ENCODE measurements at places on chromosomes 11 and 22.

- no peak for DNase-seq
Observed at GRCh38 chr11:57942808-57943207, 80.9 kb upstream of the OR9Q1 start.

GRCh38 chr11:70751142-70751734 lies 352.9 kb downstream of the CTTN start:
- no peak for DNase-seq

GRCh38 chr22:50672471-50673230 lies at the start of gene SHANK3:
SHANK3 (plus strand) TSS chr22:50672823.
- DNase-seq, result no peak

DNA sequence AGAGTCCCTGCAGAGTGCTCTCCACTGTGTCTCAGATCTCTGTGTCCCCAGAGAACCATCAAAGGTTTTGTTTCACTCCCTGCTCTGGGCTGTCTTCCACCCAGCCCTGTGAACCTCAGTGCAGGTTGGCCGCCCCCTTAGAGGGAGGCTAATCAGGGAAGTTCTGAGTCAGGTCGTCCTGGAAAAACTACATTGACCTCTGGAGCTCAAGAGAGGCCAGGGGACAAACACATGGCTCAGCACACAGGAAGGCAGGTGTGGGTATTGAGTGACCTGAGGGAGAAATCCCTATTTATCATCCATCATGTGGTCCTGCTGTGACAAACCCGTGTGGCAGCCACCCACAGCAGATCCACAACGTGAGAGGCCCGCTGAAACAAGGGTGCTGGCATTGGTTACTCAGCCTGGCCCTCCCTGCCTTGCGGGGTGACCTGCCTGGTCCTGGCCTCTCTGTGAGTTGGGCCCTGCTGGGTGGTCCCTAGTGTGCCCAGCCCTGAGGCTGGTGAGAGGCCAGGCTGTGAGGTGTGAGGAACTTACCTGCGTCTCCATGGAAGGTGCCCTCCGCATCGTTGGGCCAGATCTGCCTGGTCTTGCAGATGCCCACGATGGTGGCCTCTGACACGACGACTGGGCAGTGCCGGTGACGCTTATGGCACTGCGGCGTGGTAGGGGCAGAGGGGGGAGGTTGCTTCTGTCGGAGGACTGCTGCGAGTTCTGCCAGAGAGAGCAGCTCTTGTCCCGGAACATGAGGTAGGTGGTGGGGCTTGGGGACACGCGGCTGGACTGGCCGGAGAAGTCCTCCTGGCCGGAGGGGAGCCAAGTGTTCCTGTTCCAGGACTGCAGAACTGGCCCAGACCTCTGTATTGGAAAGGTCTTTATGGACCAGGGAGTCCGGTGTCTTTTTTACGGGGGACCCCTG lies 669 bp upstream of the BCR start:
- DNase-seq, result peak; percentile 10

GRCh38 chr22:26314656-26315055 lies 114.4 kb upstream of the ASPHD2 start:
- DNase-seq, result no peak

DNA sequence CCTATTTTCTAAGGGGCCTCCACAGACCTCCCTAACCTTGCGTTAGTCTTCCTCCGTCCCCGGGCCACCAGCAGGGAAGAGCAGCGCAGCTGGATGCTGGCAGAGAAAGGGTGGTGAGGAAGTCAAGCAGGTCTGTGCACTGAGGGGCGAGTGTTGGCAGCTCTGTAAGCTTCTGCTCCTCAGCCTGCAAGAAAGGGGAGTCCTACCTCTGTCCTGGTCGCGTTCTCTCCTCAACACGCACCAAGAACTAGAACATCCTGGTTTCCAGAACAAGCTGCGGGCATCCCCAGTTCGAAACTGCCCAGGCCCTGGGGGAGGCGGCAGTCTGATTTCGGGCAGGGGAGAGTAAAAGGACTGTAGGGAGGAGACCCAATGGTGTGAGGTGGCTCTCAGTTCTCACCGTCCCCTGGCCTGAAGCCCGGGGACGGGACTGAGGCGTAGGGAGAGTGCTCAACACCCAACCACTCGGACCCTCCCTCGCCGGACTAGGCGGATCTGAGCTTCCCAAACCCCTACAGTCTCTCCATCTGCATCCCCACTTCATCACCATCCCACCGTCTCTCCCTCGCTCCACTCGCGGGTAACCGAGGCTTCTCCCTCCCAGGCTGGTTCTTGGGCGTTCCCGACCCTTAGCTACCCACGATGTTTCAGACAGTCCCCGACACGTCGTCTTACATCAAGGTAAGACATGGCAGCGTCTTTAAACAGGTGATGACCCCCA lies 7.7 kb upstream of the FLI1 start:
- no peak for DNase-seq

- DNase-seq, result no peak
Observed at GRCh38 chr11:117613521-117613920, 183.5 kb downstream of the DSCAML1 start.

DNA sequence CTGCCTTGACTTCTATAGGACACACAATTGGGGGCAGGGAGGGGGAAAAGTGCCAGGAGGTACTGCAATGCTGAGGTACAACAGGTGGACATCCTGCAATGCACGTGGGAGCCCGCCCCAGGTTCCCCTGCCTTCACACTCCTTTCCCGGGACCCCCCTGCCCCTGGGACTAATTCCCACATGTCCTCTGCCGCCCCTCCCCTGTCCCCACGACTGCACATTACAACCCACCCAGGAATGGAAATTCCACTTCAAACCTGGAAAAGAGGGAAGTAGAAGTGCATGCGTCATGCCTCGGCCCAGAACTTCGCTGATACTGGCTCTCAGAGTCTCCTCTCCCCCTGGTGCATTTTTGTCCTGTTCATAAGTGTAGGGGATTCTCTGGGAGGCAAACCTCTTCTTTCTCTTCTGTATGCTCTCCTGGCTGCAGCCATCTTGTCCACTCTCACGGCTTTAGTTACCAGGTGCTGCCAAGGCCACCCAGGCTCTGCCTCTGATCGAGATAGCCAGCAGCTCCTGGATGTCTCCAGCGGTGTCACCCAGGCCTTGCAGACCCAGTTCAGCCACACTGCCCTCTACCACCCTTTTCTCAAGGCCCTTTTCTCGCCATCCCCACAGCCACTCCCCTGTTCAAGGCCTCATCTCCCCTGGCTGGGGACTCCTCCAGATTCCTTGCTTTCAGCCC lies 43.7 kb downstream of the GDPD5 start:
- DNase-seq, result no peak

DNA sequence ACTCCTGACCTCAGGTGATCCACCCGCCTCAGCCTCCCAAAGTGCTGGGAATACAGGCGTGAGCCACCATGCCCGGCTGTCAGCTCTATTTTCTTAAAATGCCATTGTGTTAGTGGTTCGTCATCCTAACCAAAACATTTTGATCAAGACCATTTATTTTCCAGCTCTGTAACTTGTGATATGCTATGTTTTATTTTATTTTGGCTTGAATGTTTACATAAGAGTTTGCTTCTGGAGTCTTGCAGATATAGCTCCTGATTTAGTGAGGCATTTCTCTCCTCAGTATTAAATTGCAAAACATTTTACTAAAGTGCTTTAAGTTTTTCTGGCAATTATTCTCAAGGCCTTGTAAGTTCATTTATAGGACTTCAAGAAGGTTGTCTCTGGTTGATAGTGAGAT lies 4.4 kb downstream of the EP300 start:
- no peak for DNase-seq

- no peak for DNase-seq
Observed at GRCh38 chr11:569158-569885, 6.9 kb upstream of the PHRF1 start.

DNA sequence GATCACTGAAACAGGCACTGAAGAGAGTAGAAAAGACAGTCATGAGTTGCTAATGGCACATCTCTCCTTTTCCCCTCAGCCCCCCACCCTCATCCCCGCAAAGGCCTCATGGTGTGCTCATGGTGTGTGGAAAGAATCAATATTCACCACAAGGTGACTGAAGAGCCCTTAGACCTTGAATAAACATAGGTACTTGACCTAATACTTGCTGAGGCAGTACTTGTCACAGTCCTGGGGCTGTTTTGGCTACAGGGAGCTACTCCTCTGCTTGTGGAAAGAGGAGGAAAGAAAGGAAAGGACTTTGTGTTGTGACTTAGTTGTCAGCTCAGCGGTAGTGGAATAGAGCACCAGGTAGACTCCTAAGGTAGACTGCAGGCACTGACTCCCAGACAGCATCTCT lies 537.8 kb upstream of the CCDC179 start:
- DNase-seq, result no peak

- DNase-seq, result no peak
Observed at GRCh38 chr11:9386901-9387300, 2.4 kb downstream of the IPO7 start.

- no peak for DNase-seq
Observed at GRCh38 chr22:27843441-27843840, 41.9 kb upstream of the MN1 start.

- DNase-seq, result no peak
Observed at GRCh38 chr11:92083123-92083522, 141.5 kb upstream of the FAT3 start.

GRCh38 chr22:19745155-19746101 lies 15.2 kb upstream of the TBX1 start:
- no peak for DNase-seq

DNA sequence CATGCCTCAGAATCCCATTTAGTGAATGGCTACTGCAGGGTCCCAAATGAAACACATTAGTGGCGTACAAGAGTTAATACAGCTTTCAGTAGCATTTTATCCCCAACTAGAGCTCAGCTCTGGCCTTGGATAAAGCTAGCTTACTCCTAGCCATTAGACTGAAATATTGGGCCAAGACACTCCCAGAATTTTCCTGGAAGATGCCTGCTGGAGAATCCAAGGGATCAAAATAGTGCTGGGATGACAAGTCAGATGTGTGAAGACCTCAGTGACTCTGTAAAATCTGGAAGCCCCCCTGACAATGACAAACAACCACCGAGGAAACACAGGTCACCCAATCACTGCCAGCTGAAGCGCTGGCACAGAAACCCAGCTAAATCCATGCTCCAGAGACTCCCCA lies 303.1 kb upstream of the SORL1-AS1 start:
- DNase-seq, result no peak

DNA sequence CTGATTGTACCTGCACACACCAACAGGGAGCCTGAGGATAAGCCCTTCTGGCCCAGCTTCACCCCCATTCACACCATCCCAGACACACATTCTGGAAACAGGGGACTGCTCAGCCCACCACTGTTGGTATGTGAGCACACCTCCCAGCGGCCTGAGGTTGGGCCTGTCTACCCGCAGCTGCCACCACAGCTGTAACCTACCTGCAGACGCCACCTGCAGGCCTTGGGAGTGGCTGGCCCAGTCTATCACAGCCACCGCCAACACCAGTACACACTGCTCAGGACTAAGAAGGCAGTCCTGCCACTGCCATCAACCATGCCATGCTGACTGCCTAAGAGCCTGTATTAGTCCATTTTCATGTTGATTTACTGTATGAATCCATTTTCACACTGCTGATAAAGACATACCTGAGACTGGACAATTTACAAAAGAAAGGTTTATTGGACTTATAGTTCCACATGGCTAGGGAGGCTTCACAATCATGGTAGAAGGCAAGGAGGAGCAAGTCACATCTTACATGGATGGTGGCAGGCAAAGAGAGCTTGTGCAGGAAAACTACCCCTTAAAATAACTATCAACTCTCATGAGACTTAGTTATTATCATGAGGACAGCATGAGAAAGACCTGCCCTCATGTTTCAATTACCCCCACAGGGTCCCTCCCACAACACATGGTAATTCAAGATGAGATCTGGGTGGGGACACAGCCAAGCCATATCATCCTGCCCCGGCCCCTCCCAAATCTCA lies 30.6 kb downstream of the RSF1 start:
- DNase-seq, result no peak

GRCh38 chr22:48282804-48283203 lies 1520.4 kb downstream of the TBC1D22A start:
- no peak for DNase-seq

GRCh38 chr11:19071255-19071654 lies 10.7 kb upstream of the MRGPRX2 start:
- peak; percentile 77 for DNase-seq

GRCh38 chr22:32994898-32995297 lies 63.3 kb downstream of the SYN3 start:
- no peak for DNase-seq

GRCh38 chr22:32237906-32238305 lies 17.2 kb downstream of the SLC5A4 start:
- no peak for DNase-seq

GRCh38 chr22:50299785-50300619 lies 7.4 kb downstream of the PLXNB2 start:
- no peak for DNase-seq

DNA sequence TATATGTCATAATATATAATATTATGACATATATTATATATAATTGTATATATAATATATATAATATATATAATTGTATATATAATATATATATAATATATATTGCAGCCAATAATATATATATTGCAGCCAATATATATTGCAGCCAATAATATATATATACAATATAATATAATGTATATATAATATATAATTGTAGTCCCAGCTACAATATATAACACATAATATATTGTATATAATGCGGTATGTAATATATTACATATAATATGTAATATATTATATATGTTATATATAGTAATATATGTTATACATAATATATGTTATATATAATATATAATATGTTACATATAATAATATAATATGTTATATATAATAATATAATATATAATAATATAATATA lies 5.8 kb upstream of the CELF1 start:
- no peak for DNase-seq

DNA sequence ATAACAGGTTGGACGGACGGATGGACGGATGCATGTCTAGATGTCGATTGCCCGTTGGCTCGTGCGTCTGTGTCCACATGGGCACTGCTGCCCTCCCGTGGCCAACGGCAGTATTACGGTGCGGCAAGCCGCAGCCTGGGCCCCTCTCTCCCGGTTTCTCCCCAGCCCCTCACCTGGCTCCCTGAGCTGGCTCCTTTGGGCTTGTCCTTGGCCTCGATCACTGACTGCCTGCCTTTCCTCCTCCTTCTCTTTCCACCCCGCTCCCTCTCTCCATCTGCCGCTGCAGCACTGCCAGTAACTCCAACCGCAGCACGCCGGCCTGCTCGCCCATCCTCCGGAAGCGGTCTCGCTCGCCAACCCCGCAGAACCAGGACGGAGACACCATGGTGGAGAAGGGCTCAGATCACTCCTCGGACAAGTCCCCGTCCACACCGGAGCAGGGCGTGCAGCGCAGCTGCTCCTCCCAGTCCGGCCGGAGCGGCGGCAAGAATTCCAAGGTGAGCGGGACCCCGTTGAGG lies 77.3 kb downstream of the SCN3B start:
- DNase-seq, result no peak

GRCh38 chr11:30985536-30985935 lies 384.0 kb downstream of the DCDC1 start:
- no peak for DNase-seq

- no peak for DNase-seq
Observed at GRCh38 chr11:22984045-22984444, 123.8 kb upstream of the CCDC179 start.

- DNase-seq, result no peak
Observed at GRCh38 chr22:36395055-36395849, 7.5 kb upstream of the MYH9 start.

- no peak for DNase-seq
Observed at GRCh38 chr11:46280706-46281105, 3.2 kb downstream of the CREB3L1 start.

Measured in HS-5 (cell line).